Breast epithelium (tissue), 4 donors: ENCODE measurements at places on chromosomes 5 and 9.
A peak's percentile ranks its signal among the peaks of the same experiment; 100 is the strongest.

GRCh38 chr5:72167257-72167656, 60.0 kb downstream of the MAP1B start:
- no peak overlapping the region for H3K4me3 ChIP-seq
- peak overlapping the region; percentile 85 for H3K27ac ChIP-seq
- no peaks in the 10 kb centered on the region for H3K4me1 ChIP-seq
- no peaks in the 10 kb centered on the region for H3K36me3 ChIP-seq

DNA sequence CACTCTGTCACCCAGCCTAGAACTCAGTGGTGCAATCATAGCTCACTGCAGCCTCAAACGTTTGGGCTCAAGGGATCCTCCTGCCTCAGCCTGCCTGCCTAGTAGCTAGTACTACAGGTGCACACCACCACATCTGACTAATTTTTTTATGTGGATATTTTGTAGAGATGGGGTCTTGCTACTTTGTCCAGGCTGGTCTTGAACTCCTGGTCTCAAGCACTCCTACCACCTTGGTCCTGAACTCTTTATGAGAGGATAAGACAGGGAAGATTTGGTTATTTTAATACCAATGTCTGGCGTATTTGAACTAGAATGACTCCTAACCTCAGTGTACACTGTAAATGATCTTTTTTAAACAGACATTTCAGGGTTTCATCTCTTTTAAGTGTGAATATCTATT, 9.0 kb downstream of the GPR107 start:
- H3K4me3 ChIP-seq, result no peak overlapping the region
- no peaks in the 10 kb centered on the region for H3K4me1 ChIP-seq
- no peaks in the 10 kb centered on the region for H3K27me3 ChIP-seq
- no peak for DNase-seq
- no peaks in the 10 kb centered on the region for H3K36me3 ChIP-seq
- H3K27ac ChIP-seq, result no peak overlapping the region

GRCh38 chr5:122697191-122697590, 77.7 kb upstream of the SNX2 start:
- H3K36me3 ChIP-seq, result no peaks in the 10 kb centered on the region
- H3K27ac ChIP-seq, result no peak overlapping the region

DNA sequence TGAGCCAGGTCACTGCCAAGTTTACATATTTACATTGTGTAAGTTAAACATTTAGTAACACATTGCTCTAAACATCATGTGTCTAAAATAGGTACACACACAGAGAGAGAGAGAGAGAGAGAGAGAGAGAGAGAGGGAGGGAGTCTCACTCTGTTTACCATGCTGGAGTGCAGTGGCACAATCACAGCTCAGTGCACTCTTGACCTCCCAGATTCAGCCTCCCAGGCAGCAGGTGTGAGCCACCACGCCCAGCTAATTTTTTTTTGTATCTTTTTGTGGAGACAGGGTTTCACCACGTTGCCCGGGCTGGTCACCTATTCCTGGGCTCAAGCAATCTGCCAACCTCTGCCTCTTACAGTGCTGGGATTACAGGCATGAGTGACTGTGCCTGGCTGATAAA, 1045.3 kb downstream of the TLE1 start:
- DNase-seq, result no peak
- H3K27ac ChIP-seq, result no peak overlapping the region
- no peaks in the 10 kb centered on the region for H3K36me3 ChIP-seq
- no peaks in the 10 kb centered on the region for H3K4me1 ChIP-seq
- H3K4me3 ChIP-seq, result no peak overlapping the region

- no peaks in the 10 kb centered on the region for H3K27me3 ChIP-seq
- H3K27ac ChIP-seq, result peak overlapping the region; percentile 98
Observed at GRCh38 chr5:150486402-150487198, 21.3 kb upstream of the NDST1 start.

GRCh38 chr9:84045481-84046097, 65.0 kb downstream of the RMI1 start:
- no peaks in the 10 kb centered on the region for H3K27me3 ChIP-seq
- no peak for DNase-seq
- no peaks in the 10 kb centered on the region for H3K4me1 ChIP-seq
- H3K36me3 ChIP-seq, result no peaks in the 10 kb centered on the region
- no peak overlapping the region for H3K27ac ChIP-seq

GRCh38 chr5:95591490-95591901, 28.4 kb upstream of the GPR150 start:
- no peak overlapping the region for H3K27ac ChIP-seq
- H3K4me3 ChIP-seq, result no peak overlapping the region
- no peaks in the 10 kb centered on the region for H3K36me3 ChIP-seq

- no peaks in the 10 kb centered on the region for H3K36me3 ChIP-seq
- no peak for DNase-seq
- H3K4me3 ChIP-seq, result no peak overlapping the region
- H3K4me1 ChIP-seq, result no peaks in the 10 kb centered on the region
- H3K27me3 ChIP-seq, result no peaks in the 10 kb centered on the region
- no peak overlapping the region for H3K27ac ChIP-seq
Observed at GRCh38 chr9:25254051-25254450, 424.2 kb downstream of the TUSC1 start.

GRCh38 chr5:31415009-31415923, 116.6 kb downstream of the DROSHA start:
- H3K4me3 ChIP-seq, result no peak overlapping the region
- DNase-seq, result no peak
- no peaks in the 10 kb centered on the region for H3K36me3 ChIP-seq
- H3K4me1 ChIP-seq, result no peaks in the 10 kb centered on the region

DNA sequence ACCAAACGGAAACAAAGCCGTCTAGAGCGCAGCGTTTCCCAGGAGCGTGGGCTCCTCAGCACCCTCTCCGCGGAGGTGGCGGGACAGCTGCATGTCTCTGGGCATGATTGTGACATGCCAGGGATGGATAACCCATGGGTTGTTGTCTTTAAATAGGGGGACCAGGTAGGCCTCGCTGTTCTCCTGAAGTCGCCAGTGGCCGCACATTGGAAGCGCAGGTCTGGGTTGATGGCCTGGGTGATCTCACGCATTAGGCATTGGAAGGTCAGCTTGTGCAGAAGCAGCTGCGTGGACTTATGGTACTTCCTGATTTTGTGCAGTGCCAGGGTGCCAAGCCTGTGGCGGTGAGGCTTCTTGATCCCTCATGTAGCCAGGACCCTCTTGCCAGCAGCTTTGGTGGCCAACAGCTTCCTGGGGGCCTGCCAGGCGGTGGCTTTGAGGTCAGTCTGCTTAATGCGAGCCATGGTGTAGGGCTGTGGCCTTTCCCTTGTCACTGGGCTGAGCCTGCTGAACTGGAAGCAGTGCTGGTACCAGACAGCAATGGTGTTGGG, 6.3 kb upstream of the TAF11L3 start:
- H3K36me3 ChIP-seq, result no peaks in the 10 kb centered on the region
- H3K27me3 ChIP-seq, result no peaks in the 10 kb centered on the region
- H3K27ac ChIP-seq, result no peak overlapping the region
- no peak for DNase-seq

GRCh38 chr5:9765419-9766140, 135.4 kb upstream of the TAS2R1 start:
- no peak for DNase-seq
- H3K36me3 ChIP-seq, result no peaks in the 10 kb centered on the region
- no peak overlapping the region for H3K27ac ChIP-seq
- no peaks in the 10 kb centered on the region for H3K4me1 ChIP-seq
- H3K4me3 ChIP-seq, result no peak overlapping the region

- H3K4me3 ChIP-seq, result no peak overlapping the region
- no peaks in the 10 kb centered on the region for H3K36me3 ChIP-seq
- H3K27me3 ChIP-seq, result no peaks in the 10 kb centered on the region
Observed at GRCh38 chr9:98247831-98248657, 7.4 kb downstream of the TBC1D2 start.

- H3K4me3 ChIP-seq, result peak overlapping the region; percentile 95
- no peaks in the 10 kb centered on the region for H3K4me1 ChIP-seq
- H3K36me3 ChIP-seq, result no peaks in the 10 kb centered on the region
- peak overlapping the region; percentile 95 for H3K27ac ChIP-seq
- DNase-seq, result no peak
Observed at GRCh38 chr5:61330341-61330844, 1.7 kb upstream of the ZSWIM6 start.

DNA sequence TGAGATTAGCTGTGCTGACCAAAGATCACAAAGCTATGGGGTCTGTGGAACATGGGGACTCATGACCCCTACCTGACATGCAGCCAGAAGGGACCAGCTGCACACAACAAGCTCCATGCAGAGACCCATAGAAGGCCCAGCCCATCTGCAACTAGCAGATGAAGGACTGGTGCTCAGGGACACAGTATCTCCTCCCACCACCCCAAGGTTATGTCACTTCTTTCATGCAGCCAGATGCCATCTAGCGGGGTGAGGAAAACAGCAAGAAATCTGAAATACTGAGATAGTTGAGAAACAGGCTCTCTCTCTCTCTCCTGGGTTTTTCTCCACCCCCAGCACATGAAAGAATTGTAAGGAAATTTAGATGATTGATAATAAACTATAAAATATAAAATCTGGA, 161.3 kb upstream of the DAPK1 start:
- no peaks in the 10 kb centered on the region for H3K4me1 ChIP-seq
- H3K36me3 ChIP-seq, result no peaks in the 10 kb centered on the region
- no peak for DNase-seq
- no peak overlapping the region for H3K27ac ChIP-seq
- H3K27me3 ChIP-seq, result peaks cover 3% of the 10 kb centered on the region
- H3K4me3 ChIP-seq, result no peak overlapping the region
